ENCODE measurements at places on chromosomes 6 and 20.
A peak's percentile ranks its signal among the peaks of the same experiment; 100 is the strongest.

- no peak for DNase-seq
These were observed 2.3 kb downstream of the POFUT1 start for GRCh38 chr20:32209850-32210605.

GRCh38 chr20:3857405-3857804, 10.8 kb downstream of the MAVS start:
- no peak for DNase-seq

- DNase-seq: no peak
These were observed 133.7 kb upstream of the GMDS start for GRCh38 chr6:2378891-2379652.

- DNase-seq: no peak
These were observed 124.6 kb downstream of the SLC23A2 start for GRCh38 chr20:4876731-4877130.

- no peak for DNase-seq
These were observed 74.5 kb upstream of the ZNF184 start for GRCh38 chr6:27547157-27548075.

GRCh38 chr6:53639520-53639919, 26.0 kb downstream of the KLHL31 start:
- DNase-seq: no peak

DNA sequence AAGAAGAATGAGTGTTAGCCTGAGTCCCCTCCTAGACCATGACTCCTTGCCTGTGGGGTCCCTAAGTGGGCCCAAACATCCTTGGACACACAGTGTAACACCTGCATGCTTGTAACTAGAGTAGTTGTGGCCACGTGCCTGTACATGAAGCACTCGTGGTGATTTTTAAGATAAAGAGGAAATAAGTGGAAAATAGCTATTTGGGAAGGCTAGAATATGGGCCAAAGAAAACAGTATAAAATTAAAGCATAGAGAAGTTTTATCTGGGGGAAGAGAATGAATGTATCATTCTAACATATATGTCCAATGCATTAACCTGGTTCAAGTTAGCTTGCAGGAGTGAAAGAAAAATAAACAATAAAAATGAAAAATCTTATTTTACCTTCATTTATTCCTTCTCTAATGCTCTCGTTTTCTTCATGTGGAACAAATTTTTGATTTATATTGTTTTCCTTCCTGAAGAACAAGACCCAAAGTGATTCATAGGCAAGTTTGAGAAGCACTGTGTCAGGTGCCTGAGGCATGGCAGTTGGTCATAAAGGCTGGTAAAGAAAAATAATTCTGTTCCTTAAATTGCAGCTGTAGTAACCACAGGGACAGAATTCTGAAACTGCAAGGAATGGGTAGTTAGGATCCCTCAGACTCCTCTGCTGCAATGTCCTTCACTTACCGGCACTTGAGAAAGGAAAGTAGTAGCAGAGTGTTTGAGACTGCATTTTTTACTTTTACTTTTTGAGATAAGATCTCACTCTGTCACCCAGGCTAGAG, 8.5 kb upstream of the CST3 start:
- no peak for DNase-seq

DNA sequence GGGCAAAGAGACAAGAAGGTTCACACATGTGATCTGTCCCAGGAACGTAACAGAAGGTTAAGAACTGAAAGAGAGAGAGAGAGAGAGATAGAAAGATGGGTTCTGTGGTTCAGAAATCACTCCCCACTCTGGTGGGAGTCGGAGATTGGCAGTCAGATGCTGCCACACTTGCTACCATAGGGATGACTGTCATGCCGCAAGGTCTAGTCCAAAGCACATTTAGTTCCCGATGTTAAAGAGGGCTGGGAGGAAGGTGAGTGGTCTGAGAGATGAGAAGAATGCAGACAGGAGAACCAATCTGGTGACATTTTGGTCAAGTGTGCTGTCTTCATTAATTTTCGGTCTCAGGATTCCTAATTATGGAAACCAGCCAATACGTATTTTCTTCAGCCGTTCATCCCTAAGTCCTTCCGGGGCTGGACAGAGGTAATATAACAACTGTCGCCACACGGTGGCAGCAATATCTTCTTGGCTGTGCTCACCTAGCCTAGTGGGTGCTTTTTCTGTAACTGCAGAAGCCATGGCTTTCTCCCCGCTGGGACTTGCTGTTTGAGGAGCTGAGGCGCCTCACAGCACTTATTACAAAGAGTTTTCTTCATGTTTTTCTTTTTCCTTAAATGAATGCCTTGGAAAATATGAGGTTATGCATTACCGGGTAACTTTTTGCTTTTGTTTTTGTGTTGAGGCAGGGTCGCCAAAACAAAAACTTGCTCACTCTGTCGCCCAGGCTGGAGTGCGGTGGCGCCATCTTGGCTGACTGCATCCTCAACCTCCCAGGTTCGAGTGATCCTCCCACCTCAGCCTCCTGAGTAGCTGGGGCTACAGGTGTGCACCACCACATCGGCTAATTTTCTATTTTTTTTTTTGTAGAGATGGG, 46.0 kb downstream of the SLC35D3 start:
- DNase-seq: peak; percentile 15

DNA sequence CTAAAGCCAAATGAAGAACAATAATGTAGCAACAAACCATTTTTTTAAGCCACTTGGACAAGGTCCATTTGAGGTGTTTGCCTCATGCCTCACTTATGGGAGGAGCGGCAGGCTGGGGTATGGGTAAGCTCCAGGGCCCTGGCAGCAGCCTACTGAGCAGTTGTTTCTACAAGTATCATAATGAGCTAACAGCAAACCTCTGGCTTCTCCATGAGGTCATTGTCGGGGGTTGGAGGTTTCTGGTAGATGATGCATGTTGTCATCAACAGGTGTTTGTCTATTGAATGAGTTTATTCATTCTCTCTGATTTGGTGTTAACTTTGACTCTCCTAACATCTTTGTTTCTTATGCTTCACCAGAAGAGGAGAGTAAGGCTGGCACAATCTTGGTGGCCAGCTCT, 150.7 kb downstream of the TBC1D7 start:
- DNase-seq: no peak

GRCh38 chr6:160400446-160400845, 52.3 kb downstream of the SLC22A3 start:
- DNase-seq: no peak

GRCh38 chr6:104531646-104532045, 328.1 kb downstream of the HACE1 start:
- DNase-seq: no peak

DNA sequence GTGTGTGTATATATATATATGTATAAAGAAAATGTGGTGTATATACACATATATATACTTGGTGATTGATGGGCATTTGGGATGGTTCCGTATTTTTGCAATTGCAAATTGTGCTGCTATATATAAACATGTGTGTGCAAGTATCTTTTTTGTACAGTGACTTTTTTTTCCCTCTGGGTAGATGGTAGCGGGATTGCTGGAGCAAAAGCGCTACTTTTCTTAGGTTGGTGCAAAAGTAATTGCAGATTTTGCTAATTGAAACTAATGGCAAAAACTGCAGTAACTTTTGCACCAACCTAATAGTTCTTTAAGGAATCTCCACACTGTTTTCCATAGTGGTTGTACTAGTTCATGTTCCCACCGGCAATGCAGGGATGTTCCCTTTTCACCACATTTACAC, 135.4 kb downstream of the AHI1 start:
- no peak for DNase-seq

GRCh38 chr6:167105060-167105459, 17.8 kb upstream of the CCR6 start:
- no peak for DNase-seq

- DNase-seq: no peak
These were observed 3.8 kb upstream of the PDYN start for GRCh38 chr20:1997483-1998192.

- peak; percentile 65 for DNase-seq
These were observed 130.5 kb downstream of the CEBPB start for GRCh38 chr20:50320901-50321796.

GRCh38 chr6:71454056-71454455, 165.4 kb downstream of the OGFRL1 start:
- no peak for DNase-seq

DNA sequence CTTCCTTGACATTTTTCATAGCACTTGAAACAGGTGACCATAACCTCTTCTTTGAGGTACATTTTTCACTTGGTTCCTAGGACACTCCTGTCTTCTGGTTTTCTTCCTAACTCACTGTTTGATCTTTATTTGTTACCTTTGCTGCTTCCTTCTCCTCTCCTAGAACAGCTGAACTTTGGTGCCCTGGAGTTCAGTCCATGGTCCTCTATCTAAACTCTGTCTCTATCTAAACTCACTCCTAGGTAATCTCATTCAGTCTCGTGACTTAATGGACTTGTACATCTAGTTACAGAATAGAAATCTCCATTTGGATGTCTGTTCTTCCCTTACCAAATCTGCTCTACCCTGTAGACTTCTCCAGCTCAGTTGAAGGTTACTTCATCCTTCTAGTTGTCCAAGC, 73.7 kb downstream of the SHPRH start:
- DNase-seq: no peak

DNA sequence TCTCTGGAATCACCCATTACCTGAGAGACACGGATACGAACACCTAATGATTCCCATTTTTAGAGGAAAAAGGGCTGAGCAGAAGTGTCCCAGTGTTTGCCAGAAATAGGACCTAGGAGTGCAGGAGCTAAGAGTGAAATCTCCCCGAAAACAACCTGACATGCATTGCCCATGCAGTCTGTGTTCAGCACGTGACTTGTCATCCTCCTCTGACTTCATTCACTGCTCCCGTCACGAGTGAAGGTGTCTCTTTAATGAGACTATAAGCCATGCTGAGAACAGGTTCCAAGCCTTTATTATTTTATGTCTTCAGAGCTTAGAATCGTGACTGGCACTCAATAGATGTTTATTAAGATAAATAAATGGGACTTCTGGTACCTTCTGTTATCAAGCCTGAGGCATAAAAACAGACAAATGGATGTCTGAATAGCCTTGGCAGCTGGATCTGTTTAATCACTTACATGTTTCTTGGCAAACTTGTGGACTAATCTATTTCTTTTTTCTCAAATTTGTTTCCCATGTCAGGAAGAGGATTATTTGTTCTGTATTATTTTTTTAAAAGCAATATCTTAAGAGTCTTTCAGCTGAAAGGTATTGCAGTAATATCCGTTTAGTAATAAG, 3.7 kb upstream of the MLIP start:
- no peak for DNase-seq

- no peak for DNase-seq
These were observed 86.3 kb downstream of the C6orf118 start for GRCh38 chr6:165223101-165223500.

DNA sequence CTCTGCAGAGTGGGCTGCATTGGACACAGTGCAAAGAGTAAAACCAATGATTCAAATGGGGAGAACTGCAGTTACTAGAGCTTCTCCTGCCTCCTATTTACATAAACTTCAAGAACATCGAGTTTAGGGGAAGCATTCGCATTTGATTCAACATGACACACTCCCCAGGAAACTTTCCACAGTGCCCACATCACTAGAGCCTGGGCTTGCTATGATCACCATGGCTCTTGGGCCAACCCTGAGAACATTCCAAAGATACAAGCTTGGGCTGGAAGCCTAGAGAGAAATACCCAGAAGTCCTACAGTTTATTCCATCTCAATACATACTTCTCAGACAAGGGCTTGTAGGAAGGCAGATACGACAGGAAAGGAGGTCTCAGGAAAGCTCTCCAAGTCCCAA, 337.9 kb downstream of the CD83 start:
- DNase-seq: no peak

DNA sequence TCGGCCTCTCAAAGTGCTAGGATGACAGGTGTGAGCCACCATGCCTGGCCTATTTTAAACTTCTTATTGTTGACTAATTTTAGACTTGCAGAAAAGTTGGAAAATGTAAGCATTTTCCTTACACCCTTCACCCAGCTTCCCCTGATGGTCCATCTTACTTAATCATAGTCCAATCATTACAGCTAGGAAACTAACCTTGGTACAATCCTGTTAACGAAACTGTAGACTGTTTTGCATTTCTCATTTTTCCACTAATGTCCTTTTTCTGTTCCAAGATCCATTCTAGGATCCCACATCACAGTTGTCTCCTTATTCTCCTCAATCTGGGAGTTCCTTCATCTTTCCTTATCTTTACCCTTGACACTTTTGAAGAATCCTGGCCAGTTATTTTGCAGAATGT, 659 bp upstream of the GFRA4 start:
- no peak for DNase-seq

- no peak for DNase-seq
These were observed 279.7 kb downstream of the RNGTT start for GRCh38 chr6:88683734-88684133.

DNA sequence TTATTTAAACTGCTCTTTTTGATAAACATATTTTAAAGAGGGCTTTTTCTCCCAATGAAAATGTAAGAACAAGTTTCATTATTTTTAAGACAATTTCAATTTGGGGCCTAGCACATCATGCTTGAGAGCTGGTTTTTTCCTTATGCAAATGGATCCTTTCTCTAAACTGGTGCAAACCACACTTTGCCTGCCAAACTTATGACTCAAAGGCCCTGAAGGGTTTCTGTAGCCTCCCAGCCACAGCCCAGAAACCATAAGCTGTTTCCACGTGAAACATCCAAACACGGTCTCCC, 451 bp upstream of the HSF2 start:
- no peak for DNase-seq

DNA sequence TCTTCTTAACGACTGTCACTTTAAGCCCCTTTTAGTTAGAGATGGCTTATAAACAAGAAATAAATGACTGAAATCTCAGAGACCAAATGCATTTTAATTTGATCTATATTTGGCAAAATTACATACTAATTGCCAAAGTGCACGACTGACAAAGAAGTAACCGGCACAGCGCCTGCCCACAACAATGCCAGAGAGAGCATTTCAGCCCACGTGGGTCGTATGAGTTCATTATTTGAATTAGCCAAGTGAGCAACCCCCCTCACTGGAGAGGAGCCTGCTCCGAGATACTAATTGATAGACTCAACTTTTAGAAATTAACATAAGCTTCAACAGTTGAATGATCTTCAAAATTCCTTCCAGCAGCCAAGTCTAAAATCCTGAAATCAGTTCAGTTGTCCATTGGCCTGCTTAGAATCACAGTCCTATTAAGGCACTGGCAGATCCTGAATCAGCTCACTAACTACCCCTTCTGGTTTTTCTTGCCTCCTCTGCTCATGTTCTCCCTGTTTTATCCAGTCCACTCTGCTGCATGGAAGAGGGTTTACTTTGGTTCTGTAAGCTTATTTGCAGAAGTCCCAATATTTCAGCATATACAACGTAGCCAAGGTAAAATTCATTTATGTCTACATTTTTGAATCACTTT, 519.1 kb upstream of the AGPAT4 start:
- no peak for DNase-seq

DNA sequence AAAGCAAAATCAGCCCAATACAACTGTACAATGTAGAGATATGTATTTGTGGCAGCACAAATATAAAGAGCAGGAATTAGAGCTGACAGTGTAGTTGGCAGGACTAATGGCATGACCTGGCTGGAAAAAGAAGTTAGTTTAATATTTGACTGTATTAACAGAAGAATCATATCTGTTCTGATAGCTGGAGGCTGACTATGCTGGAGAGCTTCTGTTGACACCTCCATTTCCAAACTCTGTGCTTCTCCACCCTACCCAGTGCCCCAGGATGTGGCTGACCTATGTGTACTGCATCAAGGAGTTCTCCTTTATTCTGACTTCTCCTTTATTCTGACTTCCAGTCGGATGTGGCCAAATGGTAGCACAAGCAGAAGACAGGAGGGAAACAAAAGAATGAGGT, 299.3 kb downstream of the PKHD1 start:
- no peak for DNase-seq
